H1 (cell line): ENCODE measurements at places on chromosomes 5 and 9.

GRCh38 chr5:72790186-72790585 is 26.3 kb upstream of the TNPO1 start:
- H3K4me1 ChIP-seq = 0 out of 2 replicates have a peak, but pooled peaks cover 2% of the 10 kb centered on the region
- no peaks in the 10 kb centered on the region for H3K36me3 ChIP-seq
- H3K27me3 ChIP-seq = no peaks in the 10 kb centered on the region
- no peak overlapping the region for H3K4me3 ChIP-seq
- no peak for DNase-seq
- no peak overlapping the region for H3K27ac ChIP-seq

DNA sequence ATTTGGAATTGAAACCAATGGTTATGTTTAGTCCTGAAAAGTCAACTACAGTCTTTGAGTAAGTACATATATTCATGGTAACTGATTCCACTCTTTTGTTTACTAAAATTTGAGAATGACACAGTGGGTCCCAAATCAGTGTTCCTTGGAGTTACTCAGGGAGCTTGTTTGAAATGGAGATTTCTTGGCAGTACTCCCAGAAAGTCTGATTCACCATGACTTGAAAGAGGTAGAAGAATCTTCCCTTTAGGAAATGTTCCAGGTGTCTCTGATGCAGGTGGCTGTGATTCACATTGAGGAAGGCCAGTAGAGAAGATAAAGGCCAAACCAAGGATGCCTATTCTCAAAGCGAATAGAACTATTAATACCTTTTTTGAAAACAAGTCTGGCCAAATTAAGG is 1078.3 kb downstream of the CDH12 start:
- no peak for DNase-seq
- no peak overlapping the region for H3K4me3 ChIP-seq
- H3K27ac ChIP-seq = no peak overlapping the region
- no peaks in the 10 kb centered on the region for H3K36me3 ChIP-seq

DNA sequence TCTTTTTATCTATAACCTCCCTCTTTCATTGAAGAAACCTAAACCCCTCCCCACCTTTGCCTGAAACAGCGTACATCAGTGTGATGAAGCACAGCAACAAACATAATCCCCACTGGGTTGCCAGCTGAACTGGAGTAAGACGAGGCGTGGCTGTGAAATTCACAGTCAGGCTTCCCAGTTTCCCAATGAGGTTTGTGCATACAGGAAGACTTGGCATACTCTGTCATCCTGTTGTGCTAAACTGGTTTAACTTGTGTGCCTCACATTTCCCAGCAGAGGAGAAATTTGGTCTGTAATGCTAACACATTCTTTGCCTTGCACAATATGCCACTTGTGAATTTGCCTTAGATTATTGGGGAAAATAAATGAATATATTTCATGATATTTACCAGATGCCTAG is 121.5 kb downstream of the SV2C start:
- H3K27me3 ChIP-seq = no peaks in the 10 kb centered on the region
- H3K4me1 ChIP-seq = no peaks in the 10 kb centered on the region
- no peaks in the 10 kb centered on the region for H3K36me3 ChIP-seq
- DNase-seq = no peak
- H3K27ac ChIP-seq = no peak overlapping the region

- DNase-seq = no peak
- H3K4me3 ChIP-seq = no peak overlapping the region
These were observed 12.3 kb downstream of the GFPT2 start for GRCh38 chr5:180340856-180341255.

DNA sequence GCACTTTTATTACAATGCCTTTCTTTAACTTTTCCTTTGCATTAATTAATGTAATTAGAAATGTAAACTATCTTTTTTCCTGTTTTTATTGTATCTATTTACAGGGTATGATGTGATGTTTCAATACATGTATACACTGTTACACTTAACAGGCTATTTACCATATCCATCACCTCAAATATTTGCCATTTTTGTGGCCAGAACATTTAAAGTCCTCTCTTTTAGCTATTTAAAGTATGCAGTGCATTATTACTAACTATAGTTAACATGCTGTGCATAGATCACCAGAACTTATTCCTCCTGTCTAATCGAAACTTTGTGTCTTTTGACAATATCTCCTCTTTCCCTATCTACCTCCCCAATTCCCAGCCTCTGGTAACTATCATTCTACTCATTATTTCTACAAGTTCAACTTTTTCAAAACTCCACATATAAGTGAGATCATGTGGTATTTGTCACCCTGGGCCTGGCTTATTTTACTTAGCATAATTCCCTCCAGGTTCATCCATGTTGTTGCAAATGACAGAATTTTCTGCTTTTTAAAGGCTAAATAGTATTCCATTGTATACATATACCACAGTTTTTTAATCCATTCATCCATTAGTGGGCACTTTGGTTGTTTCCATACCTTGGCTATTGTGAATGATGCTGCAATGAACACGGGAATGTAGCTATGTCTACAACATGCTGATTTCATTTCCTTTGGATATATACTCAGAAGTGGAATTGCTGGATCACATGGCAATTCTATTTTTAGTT is 32.8 kb downstream of the OR2K2 start:
- no peak for DNase-seq
- no peak overlapping the region for H3K27ac ChIP-seq
- H3K4me3 ChIP-seq = no peak overlapping the region

DNA sequence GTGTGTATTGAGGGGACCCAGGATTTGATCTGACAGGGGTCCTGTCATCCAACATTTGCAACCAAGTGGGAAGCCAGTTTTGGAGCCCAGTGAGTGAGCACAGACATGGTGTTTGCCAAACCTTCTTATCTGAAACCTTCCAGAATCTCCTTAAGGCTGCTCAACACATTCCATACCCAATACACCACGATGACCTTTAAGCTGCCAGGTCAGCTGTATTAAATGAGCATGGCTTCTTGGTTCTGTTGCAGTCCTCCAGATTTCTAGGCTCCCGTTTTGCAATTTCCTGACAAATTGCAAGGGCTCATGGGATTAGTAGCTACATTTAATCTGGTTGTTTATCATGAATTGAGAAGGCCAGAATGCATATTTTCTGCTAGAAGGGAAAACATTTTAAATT is 124.2 kb upstream of the ATP10B start:
- H3K4me3 ChIP-seq = no peak overlapping the region
- no peak for DNase-seq
- no peaks in the 10 kb centered on the region for H3K27me3 ChIP-seq
- H3K27ac ChIP-seq = no peak overlapping the region

- no peaks in the 10 kb centered on the region for H3K36me3 ChIP-seq
- no peak overlapping the region for H3K27ac ChIP-seq
- no peaks in the 10 kb centered on the region for H3K4me1 ChIP-seq
- no peak overlapping the region for H3K4me3 ChIP-seq
These were observed 16.7 kb downstream of the NDUFAF2 start for GRCh38 chr5:60961685-60962084.

GRCh38 chr9:71663931-71664459 is 104.3 kb downstream of the CEMIP2 start:
- H3K27me3 ChIP-seq = no peaks in the 10 kb centered on the region
- H3K36me3 ChIP-seq = no peaks in the 10 kb centered on the region
- peaks cover 15% of the 10 kb centered on the region for H3K4me1 ChIP-seq
- peak overlapping the region; percentile 33 for H3K4me3 ChIP-seq
- DNase-seq = no peak

DNA sequence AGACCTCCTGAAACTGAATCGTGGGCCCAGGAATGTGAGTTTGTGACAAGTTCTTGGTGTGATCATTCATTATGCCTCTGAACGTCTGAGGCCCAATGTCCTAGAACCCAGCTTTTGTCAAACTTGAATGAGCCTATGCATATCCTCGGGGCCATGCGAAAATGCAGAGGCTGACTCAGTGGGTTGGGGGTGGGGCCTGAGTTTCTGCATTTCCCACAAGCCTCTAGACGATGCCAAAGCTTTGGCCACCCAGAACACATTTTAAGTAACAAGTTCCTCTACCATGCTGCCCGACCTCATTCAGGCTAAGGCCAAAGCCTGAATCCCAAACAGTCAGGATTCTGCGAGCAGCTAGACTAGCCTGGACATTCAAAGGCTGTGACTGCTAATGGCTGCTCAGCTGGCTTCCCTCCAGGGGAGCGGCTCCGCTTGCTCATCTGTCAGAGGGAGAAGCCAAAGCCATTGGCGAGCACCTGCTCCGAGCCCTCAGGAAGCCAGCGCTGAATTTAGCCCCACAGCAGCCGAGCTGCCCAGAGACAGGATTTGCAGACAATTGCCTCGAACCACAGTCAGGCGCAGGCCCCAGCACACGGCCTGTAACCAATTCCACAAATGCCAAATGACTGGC is 177.5 kb downstream of the ZDHHC21 start:
- no peaks in the 10 kb centered on the region for H3K36me3 ChIP-seq
- peak; percentile 73 for DNase-seq
- no peaks in the 10 kb centered on the region; the same call in none of the 2 replicates for H3K4me1 ChIP-seq
- H3K27me3 ChIP-seq = no peaks in the 10 kb centered on the region
- H3K4me3 ChIP-seq = no peak overlapping the region

GRCh38 chr9:129649726-129650679 is 8.1 kb upstream of the ASB6 start:
- DNase-seq = no peak
- H3K36me3 ChIP-seq = no peaks in the 10 kb centered on the region
- H3K4me3 ChIP-seq = no peak overlapping the region
- no peaks in the 10 kb centered on the region for H3K4me1 ChIP-seq

DNA sequence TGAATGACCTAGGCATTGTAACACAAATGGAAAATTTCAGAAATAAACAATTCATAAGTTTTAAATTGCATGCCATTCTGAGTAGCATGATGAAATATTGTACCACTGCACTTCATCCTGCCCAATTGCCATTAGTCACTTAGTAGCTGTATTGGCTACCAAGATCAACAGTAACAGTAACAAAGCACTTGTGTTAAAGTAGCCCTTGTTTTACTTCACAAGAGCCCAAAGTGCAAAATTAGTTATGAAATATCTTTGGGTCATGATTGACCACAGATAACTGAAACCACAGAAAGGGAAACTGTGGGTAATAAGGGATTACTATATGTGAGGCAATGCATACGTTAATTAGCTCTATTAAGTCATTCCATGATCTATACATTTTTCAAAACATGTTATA is 33.3 kb upstream of the RORB start:
- H3K27ac ChIP-seq = no peak overlapping the region
- H3K4me3 ChIP-seq = no peak overlapping the region
- no peaks in the 10 kb centered on the region for H3K4me1 ChIP-seq
- no peaks in the 10 kb centered on the region for H3K36me3 ChIP-seq

GRCh38 chr5:77029376-77029885 is 773 bp upstream of the AGGF1 start:
- no peaks in the 10 kb centered on the region for H3K36me3 ChIP-seq
- H3K27me3 ChIP-seq = no peaks in the 10 kb centered on the region
- DNase-seq = no peak
- no peak overlapping the region for H3K27ac ChIP-seq
- no peak overlapping the region for H3K4me3 ChIP-seq

GRCh38 chr9:98931600-98932389 is 11.9 kb upstream of the COL15A1 start:
- no peak overlapping the region for H3K27ac ChIP-seq
- no peaks in the 10 kb centered on the region for H3K27me3 ChIP-seq
- H3K36me3 ChIP-seq = no peaks in the 10 kb centered on the region
- no peak for DNase-seq

- H3K4me3 ChIP-seq = no peak overlapping the region
- no peaks in the 10 kb centered on the region for H3K4me1 ChIP-seq
- H3K27me3 ChIP-seq = no peaks in the 10 kb centered on the region
- H3K36me3 ChIP-seq = no peaks in the 10 kb centered on the region
- DNase-seq = no peak
These were observed 86.9 kb downstream of the FRMD3 start for GRCh38 chr9:83451308-83451707.

- peak overlapping the region; percentile 97 for H3K4me3 ChIP-seq
- no peaks in the 10 kb centered on the region for H3K27me3 ChIP-seq
- H3K4me1 ChIP-seq = 0 out of 2 replicates have a peak, but pooled peaks cover 2% of the 10 kb centered on the region
- no peaks in the 10 kb centered on the region for H3K36me3 ChIP-seq
- no peak for DNase-seq
These were observed 1.3 kb downstream of the ERBIN start for GRCh38 chr5:65927503-65928321.

DNA sequence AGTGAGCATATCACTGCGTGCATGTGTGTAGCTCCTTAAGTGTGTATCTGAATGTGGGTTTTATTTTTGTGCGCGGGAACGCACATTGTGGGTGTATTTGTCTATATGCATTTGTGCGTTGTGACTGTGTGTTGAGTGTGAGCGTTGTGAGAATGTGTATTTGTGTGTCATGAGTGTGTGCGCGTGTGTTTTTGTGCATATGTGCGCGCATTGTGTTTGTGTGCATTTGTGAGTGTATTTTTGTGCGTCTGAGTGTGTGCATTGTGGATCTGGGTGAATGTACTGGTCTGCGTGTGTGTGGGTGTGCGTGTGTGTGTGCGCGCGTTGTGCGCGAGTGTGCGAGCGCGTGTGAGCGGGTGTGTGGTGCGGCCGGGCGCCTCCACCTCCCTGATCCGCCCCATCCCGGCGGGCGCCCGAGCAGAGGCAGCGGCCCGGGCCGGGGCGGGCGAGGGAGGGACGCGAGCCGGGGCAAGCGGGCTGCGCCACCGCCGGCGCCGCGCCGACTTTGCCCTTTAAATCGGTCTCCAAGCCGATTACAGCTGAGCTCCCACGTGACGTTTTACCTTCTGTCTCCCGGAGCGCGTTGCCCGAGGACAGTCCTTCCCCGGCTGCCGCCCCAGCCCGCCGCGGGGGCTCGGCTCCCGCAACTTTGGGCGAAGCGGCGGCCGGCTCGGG is at the start of gene RASGRF2:
Gene RASGRF2 (plus strand): TSS at position 596 of the 675 bp plus-strand sequence. CDS start 376 bp downstream, outside the sequence.
- no peaks in the 10 kb centered on the region for H3K36me3 ChIP-seq
- H3K27me3 ChIP-seq = peaks cover 3% of the 10 kb centered on the region

DNA sequence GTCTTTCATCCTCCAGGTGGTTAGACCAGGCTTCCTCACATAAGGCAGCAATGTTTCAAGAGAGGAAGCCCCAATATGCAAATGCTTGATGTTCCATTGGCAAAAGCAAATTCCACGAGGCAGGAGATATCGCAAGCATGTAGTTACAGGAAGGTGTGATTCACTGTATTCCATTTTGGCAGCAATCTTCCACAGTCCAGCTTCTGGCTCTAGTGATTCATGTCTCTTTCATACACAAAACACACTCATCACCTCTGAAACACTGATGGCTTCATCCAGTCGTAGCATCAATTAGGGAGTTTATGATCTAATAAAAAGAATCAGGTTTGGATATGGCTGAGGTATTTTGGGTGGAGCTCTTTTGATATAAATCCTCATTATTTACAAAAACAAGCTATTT is 552.2 kb upstream of the RIOK2 start:
- no peaks in the 10 kb centered on the region for H3K27me3 ChIP-seq
- no peaks in the 10 kb centered on the region for H3K4me1 ChIP-seq

DNA sequence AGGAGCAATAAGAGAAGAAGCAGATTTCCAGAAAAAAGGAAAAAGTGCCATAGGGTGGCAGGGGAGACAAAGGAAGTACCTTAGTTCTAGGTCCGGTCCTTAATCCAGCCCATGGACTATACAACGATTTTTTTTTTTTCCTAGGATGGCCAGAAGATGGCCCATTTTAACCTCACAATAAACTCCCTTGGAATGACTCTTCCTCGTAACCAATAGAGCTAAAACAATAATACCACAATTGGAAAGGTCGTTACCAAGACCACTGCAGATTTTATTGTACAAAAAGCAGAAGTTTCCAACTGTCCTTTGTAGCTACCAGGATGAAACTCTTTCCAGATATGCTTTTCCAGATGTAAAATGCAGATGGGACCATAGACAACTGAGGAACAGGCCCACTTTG is 34.4 kb upstream of the SSBP2 start:
- no peaks in the 10 kb centered on the region for H3K36me3 ChIP-seq
- no peak overlapping the region for H3K4me3 ChIP-seq
- H3K27me3 ChIP-seq = no peaks in the 10 kb centered on the region

- no peak for DNase-seq
- H3K36me3 ChIP-seq = no peaks in the 10 kb centered on the region
- no peak overlapping the region for H3K4me3 ChIP-seq
- no peaks in the 10 kb centered on the region for H3K27me3 ChIP-seq
- H3K27ac ChIP-seq = no peak overlapping the region
These were observed 15.3 kb downstream of the GABRA1 start for GRCh38 chr5:161863259-161863658.
